ENCODE measurements at places on chromosomes 13 and 19. TPM values are rescaled to one million over a fixed set of nuclear protein-coding genes. Genes with fewer than 3 reads are reported as not detected.

GRCh38 chr19:9958379-9958821, 22.1 kb upstream of the OLFM2 start:
- H3K4me1 ChIP-seq: no peaks in the 10 kb centered on the region
- no peak overlapping the region for H3K4me3 ChIP-seq
- no peaks in the 10 kb centered on the region for H3K36me3 ChIP-seq
- H3K27ac ChIP-seq: no peak overlapping the region

Gene KLK6
- total RNA-seq: not detected

- DNase-seq: no peak
- H3K4me1 ChIP-seq: no peaks in the 10 kb centered on the region
- no peaks in the 10 kb centered on the region for H3K27me3 ChIP-seq
- no peaks in the 10 kb centered on the region for H3K36me3 ChIP-seq
- H3K4me3 ChIP-seq: no peak overlapping the region
Observed at GRCh38 chr19:28329429-28329828, 883.5 kb downstream of the UQCRFS1 start.

Gene DZIP1
- total RNA-seq: 0.33 TPM

GRCh38 chr13:100230769-100231149, 141.9 kb downstream of the PCCA start:
- H3K4me1 ChIP-seq: peaks cover 4% of the 10 kb centered on the region
- H3K4me3 ChIP-seq: no peak overlapping the region
- H3K27ac ChIP-seq: no peak overlapping the region
- DNase-seq: no peak

Gene ZNF865
- 12.0 TPM for total RNA-seq

Gene ZNF418
- 2.3 TPM for total RNA-seq

Gene ZNF132
- total RNA-seq: 3.1 TPM

DNA sequence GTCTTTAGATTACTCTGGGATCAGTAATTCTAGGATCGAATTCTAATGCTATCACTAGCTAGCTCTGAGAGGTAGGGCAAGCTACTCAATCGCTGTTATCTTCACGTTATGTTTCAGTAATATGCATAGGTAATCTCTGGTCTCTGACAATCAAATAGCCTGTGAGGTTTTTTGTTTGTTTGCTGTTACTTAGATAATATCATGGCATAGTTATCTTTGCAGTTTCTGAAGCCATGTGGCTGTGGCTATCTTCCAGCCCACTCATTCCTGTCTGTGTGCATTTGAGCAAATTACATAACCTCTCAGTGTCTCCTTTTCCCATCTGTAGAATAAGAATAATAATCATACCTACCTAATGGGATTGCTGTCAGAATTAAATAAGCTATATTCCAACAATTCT, 330.2 kb downstream of the PCDH9 start:
- H3K4me3 ChIP-seq: no peak overlapping the region
- no peaks in the 10 kb centered on the region for H3K4me1 ChIP-seq
- no peaks in the 10 kb centered on the region for H3K36me3 ChIP-seq

Gene PSG6
- not detected for total RNA-seq

- no peaks in the 10 kb centered on the region for H3K36me3 ChIP-seq
- no peak overlapping the region for H3K27ac ChIP-seq
- H3K27me3 ChIP-seq: no peaks in the 10 kb centered on the region
- no peak for DNase-seq
- H3K4me3 ChIP-seq: no peak overlapping the region
Observed at GRCh38 chr19:16018106-16018755, 58.1 kb upstream of the TPM4 start.

GRCh38 chr13:43227721-43228120, 204.3 kb downstream of the DNAJC15 start:
- H3K27me3 ChIP-seq: peaks cover 2% of the 10 kb centered on the region
- H3K36me3 ChIP-seq: no peaks in the 10 kb centered on the region
- no peak overlapping the region for H3K27ac ChIP-seq
- H3K4me1 ChIP-seq: no peaks in the 10 kb centered on the region
- H3K4me3 ChIP-seq: no peak overlapping the region

Gene OR10H2
- not detected for total RNA-seq

Gene CEACAM4
- total RNA-seq: not detected

- DNase-seq: no peak
- no peak overlapping the region for H3K4me3 ChIP-seq
- no peaks in the 10 kb centered on the region for H3K27me3 ChIP-seq
- no peaks in the 10 kb centered on the region for H3K36me3 ChIP-seq
Observed at GRCh38 chr13:59103004-59103768, 1060.5 kb downstream of the DIAPH3 start.

GRCh38 chr19:991174-991931, 7.2 kb downstream of the WDR18 start:
- H3K4me1 ChIP-seq: peaks cover 5% of the 10 kb centered on the region
- H3K36me3 ChIP-seq: peaks cover 7% of the 10 kb centered on the region
- H3K27me3 ChIP-seq: no peaks in the 10 kb centered on the region
- peak; percentile 79 for DNase-seq
- no peak overlapping the region for H3K4me3 ChIP-seq

GRCh38 chr19:4456476-4456842, 1.1 kb downstream of the UBXN6 start:
- DNase-seq: no peak
- H3K27ac ChIP-seq: peak overlapping the region; percentile 81
- no peaks in the 10 kb centered on the region for H3K27me3 ChIP-seq
- H3K4me1 ChIP-seq: peaks cover 19% of the 10 kb centered on the region
- H3K36me3 ChIP-seq: peaks cover 4% of the 10 kb centered on the region
- peak overlapping the region; percentile 82 for H3K4me3 ChIP-seq

DNA sequence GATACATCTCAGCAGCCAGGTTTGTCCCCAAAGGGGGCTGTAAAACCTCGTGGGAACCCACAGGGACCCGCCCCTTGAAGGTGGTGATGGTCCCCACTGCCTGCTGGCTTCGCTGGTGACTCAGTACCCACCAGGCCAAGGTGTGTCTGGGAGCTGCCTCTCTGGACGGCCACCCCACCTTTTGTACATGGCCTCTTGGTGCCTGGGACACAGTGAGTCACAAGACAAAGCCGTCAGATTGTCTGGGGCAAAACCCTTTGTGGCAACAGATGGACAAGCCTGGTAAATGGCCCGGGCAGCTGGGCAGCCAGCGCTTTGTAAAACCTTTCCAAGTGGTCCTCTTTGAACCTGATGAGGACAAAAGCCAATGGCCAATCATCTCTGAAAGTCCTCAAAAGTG, 27.9 kb upstream of the KLF2 start:
- H3K4me3 ChIP-seq: no peak overlapping the region
- H3K27ac ChIP-seq: no peak overlapping the region
- no peaks in the 10 kb centered on the region for H3K36me3 ChIP-seq
- no peak for DNase-seq
- no peaks in the 10 kb centered on the region for H3K4me1 ChIP-seq

GRCh38 chr13:32073180-32073864, 41.7 kb downstream of the FRY start:
- no peaks in the 10 kb centered on the region for H3K4me1 ChIP-seq
- peaks cover 9% of the 10 kb centered on the region for H3K36me3 ChIP-seq
- no peak for DNase-seq
- H3K4me3 ChIP-seq: no peak overlapping the region

Gene ZNF446
- total RNA-seq: 6.4 TPM

GRCh38 chr13:31052478-31052877, 109.2 kb downstream of the HSPH1 start:
- peaks cover 17% of the 10 kb centered on the region for H3K4me1 ChIP-seq
- no peak overlapping the region for H3K4me3 ChIP-seq
- DNase-seq: no peak
- H3K27ac ChIP-seq: no peak overlapping the region

- no peak overlapping the region for H3K27ac ChIP-seq
- no peaks in the 10 kb centered on the region for H3K4me1 ChIP-seq
- no peaks in the 10 kb centered on the region for H3K27me3 ChIP-seq
- DNase-seq: no peak
Observed at GRCh38 chr13:23725922-23726321, 155.7 kb downstream of the TNFRSF19 start.

DNA sequence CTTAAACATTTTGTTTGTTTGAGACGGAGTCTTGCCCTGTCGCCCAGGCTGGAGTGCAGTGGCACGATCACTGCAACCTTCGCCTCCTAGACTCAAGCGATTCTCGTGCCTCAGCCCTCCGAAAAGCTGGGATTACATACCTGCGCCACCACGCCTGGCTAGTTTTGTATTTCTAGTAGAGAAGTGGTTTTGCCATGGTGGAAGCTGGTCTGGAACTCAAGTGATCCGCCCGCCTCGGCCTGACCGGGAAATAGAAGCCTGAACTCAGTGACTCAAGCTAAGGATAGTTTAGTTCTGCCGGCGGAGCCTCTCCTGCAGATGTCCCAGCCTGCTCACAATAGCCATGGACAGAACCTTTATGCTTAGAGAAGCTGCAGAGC, 53.0 kb upstream of the ZNF254 start:
- no peaks in the 10 kb centered on the region for H3K27me3 ChIP-seq
- peaks cover 56% of the 10 kb centered on the region for H3K4me1 ChIP-seq
- peak; percentile 58 for DNase-seq
- peaks cover 24% of the 10 kb centered on the region for H3K36me3 ChIP-seq
- H3K4me3 ChIP-seq: peak overlapping the region; percentile 99

Gene ERFL
- total RNA-seq: 2.0 TPM

DNA sequence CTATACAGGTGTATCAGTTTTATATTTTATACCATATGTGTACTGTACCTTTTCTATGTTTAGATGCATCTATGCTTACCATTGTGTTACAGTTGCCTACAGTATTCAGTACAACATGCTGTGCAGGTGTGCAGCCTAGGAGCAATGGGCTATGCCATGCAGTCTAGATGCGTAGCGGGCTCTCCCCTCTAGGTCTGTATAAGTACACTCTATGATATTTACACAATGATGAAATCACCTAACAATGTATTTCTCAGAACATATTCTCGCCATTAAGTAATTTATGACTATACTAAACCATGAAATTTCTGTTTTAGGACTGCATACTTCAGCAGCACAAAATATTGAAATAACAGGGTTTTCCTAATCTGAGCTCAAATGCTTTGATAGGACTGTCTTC, 179.6 kb downstream of the RFC3 start:
- no peaks in the 10 kb centered on the region for H3K27me3 ChIP-seq
- H3K36me3 ChIP-seq: no peaks in the 10 kb centered on the region
- H3K4me3 ChIP-seq: no peak overlapping the region
- H3K27ac ChIP-seq: no peak overlapping the region
- DNase-seq: no peak
- H3K4me1 ChIP-seq: no peaks in the 10 kb centered on the region

DNA sequence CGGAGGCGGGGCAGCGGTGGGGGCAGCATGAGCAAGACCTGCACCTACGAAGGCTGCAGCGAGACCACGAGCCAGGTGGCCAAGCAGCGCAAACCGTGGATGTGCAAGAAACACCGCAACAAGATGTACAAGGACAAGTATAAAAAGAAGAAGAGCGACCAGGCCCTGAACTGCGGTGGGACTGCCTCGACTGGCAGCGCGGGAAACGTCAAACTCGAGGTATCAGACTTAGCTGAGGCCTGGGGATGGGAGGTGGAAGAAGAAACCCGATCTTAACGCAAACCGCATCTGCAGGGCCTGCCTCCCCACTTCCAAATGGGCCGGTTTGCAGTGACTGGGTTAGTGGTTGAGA, 693 bp downstream of the RFXAP start:
- peaks cover 12% of the 10 kb centered on the region for H3K36me3 ChIP-seq
- H3K4me3 ChIP-seq: peak overlapping the region; percentile 91
- H3K4me1 ChIP-seq: peaks cover 45% of the 10 kb centered on the region
- peak; percentile 56 for DNase-seq
- H3K27ac ChIP-seq: peak overlapping the region; percentile 82

DNA sequence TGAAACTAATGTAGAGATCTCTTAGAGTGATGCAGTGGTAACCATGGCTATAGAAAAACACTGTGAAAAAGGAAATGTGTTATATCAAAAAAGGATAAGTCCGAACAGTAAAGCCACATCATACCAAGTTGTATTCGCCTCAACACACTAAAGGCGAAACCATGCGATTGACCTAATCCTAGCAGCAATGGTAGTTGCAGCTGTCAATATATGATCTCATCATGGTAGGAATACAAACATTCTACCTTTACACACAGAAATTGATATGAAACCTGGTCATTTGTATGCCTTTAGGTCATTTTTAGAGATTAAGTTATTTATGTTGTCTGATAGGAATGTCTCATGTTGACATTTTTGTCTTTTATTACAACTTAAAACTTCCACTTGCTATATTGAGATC, 271.9 kb downstream of the SLITRK6 start:
- no peaks in the 10 kb centered on the region for H3K27me3 ChIP-seq
- no peak for DNase-seq
- H3K4me3 ChIP-seq: no peak overlapping the region
- no peaks in the 10 kb centered on the region for H3K4me1 ChIP-seq
- no peaks in the 10 kb centered on the region for H3K36me3 ChIP-seq

DNA sequence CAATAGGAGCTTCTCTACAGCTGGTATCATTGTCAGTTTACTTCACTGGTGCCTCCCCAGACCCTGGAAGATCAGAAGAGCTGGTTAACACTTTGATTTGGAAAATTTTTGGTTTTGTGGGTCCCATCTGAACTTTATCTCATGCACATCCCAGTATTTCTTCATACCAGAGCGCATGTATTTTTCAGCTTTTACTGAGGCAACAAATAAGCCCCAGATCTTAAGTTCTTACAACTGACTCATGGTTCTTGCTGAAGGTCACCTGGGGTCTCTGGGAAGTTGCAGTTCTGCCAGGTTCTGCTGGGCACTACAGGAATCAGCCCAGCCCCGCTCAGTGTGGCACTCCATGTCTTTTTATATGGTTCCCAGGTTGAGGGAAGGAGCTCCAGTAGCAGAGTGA, 1249.9 kb downstream of the EFNB2 start:
- no peak overlapping the region for H3K27ac ChIP-seq
- H3K27me3 ChIP-seq: no peaks in the 10 kb centered on the region
- H3K36me3 ChIP-seq: no peaks in the 10 kb centered on the region
- H3K4me3 ChIP-seq: no peak overlapping the region

Gene SLC17A7
- 0.17 TPM for total RNA-seq

DNA sequence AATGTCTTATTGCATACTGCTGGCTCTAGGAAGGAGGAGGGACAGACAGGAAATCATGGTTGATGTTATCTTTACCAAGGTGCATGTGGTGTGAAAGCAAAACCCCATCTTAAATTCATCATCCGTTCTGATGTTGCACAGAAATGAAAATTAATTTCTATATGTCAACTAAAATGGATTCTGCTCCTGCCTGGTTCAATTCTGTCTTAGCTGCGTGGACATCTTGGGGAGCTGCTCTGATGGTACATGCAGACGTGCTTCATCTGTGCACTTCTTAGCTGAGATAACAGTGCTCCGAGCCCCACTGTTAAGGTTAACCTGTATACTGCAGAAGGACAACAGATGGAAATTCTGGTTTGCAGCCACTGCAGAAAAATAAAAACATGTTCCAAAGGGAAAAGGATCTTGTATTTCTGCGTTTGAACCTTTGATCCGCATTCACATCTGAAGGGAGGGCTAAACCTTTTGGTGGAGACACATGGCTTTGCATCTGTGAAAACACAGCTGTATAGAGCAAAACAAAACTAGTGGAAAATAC, 155.6 kb downstream of the TM9SF2 start:
- peak overlapping the region; percentile 42 for H3K4me3 ChIP-seq
- peaks cover 44% of the 10 kb centered on the region for H3K4me1 ChIP-seq
- no peaks in the 10 kb centered on the region for H3K36me3 ChIP-seq
- DNase-seq: peak; percentile 23

GRCh38 chr13:47085346-47085745, 188.5 kb upstream of the HTR2A start:
- no peak overlapping the region for H3K27ac ChIP-seq
- H3K27me3 ChIP-seq: no peaks in the 10 kb centered on the region
- H3K36me3 ChIP-seq: no peaks in the 10 kb centered on the region
- no peaks in the 10 kb centered on the region for H3K4me1 ChIP-seq
- no peak for DNase-seq
